Kasumi-1 (cell line): ENCODE measurements at places on chromosomes 7 and 10.

GRCh38 chr10:42979181-42979580 lies 97.7 kb upstream of the RET start:
- peak; percentile 29 for DNase-seq

DNA sequence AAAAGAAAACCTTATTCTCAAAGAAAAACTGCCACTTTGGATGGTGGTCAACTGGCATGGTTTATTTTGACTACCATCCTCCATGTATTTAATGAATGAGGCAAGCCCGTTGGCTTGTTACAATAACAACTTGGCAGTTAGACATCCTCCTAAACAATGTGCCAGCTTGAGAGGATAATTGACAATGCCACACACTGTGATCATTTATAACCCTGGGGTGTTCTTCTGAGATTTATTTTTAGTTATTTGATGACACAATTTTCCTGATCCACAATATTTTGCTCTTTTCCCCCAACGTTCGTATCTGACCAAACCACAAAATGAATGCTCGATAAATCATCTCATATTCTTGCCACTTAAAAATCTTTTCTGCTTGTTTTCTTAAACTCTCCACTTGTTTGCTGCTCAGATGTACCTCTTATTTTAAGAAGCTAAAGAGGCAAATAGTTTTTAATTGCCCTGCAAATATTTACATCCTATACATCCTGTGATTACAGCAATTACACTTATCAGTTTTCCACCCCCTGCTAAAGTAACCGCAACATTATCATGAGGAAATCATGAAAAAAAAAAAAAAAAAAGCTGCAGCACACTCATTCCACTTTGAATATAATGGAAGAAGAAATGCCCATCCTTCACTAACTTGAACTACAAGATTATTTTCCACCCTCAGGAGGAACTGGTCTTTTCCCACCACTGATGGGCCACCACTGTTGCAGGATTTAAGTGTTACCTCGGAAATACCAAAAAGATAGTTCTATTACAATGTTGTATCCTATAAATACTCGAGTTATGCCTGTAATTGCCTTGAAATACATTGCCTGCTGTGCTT lies 119.9 kb downstream of the MBL2 start:
- no peak for DNase-seq

- peak; percentile 91 for DNase-seq
Observed at GRCh38 chr10:121823993-121824463, 103.8 kb downstream of the ATE1 start.

GRCh38 chr7:151075978-151076426 lies 4.6 kb downstream of the FASTK start:
- no peak for DNase-seq

DNA sequence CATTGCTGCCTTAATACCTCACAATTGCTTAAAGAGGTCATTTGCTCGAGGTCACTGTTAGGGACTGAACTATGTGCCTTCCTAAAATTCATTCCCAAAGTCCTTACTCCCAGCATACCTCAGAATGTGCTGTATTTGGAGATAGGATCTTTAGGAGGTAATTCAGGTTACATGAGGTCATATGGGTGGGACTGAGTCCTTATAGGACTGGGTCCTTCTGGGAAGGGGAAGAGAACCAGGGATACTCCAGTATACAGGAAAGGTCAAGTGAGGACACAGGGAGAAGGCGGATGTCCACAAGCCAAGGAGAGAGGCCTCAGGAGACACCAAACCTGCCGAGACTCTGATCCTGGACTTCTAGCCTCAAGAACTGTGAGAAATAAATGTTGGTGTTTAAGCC lies 253.3 kb downstream of the PRPF18 start:
- DNase-seq: no peak

- DNase-seq: no peak
Observed at GRCh38 chr10:1367938-1368841, 312.0 kb downstream of the WDR37 start.

DNA sequence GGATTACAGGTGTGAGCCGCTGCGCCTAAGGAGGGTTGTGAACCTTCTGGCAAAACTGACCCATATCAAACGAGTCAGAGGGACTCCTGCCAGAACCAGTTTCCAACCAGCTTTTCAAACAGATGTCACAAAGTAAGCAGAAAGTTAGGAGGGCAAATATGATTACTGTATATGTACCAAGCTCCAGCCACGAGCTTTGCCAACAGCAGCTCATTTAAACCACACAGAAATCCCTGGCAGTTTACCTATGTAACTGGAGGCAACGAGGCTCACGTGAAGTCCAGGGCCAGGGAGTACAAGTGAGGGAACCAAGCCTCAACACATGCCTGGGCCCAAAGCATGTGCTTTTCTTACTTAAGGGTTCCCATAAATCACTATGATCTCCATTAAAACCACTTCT lies 12.5 kb upstream of the DAGLB start:
- no peak for DNase-seq

DNA sequence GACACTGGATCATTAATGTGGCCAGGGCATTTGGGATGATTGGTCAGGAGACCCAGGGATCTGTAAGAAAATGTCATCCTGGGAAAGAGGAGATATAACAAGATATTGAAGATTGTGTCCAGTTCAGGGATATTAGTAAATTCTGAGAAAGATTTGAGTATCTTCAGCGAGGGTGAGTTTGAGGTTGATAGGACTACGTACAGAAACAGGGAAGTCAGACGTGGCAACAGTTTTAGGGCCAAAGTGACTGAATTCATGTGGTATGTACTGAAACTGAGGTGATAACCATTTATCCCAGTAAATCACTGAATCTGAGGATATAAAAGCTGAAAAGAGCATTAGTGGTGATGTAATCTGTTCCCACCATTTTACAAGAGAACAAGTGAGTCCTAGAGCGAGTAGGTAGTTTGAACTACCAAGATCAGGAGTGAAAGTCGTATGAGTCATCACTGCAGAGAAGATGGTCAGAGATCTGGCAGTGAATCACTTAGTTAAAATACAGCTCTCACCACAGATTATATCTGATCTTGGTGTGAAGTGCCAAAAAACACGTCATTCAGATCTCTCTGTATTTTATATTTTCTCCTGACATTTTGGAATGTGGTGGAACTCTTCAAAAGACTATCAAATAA lies 220.5 kb downstream of the CDK14 start:
- peak; percentile 34 for DNase-seq

DNA sequence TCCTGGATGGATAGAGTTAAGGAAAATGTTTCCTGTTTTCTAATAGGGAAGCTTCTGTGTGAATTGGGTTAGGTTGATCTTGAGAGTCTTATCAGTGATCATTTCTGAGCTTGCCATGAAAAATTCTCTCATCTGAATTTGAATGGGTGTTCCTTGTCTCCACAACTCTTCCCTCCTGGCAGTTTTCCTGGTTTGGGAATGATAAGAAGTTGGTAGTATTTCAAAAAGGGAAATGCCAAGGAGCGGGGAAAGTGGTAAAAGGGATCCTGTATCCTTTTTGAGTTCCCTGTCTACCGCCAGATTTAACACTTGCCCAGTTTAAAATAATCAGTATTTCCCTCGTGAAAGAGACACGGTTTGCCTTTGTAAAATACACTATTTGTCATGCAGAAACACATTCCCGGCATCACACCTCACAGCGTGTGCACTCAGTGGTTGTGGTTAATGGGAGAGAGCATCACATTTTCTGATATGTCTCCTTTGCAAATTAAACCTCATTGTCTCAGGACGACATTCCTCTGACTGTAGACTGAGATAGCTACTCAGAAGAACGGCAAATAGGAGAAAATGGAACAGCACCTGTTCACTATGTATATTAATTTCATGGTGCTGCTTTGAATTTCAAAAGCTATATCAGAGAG lies 113.2 kb upstream of the IFRD1 start:
- no peak for DNase-seq
